ENCODE measurements at places on chromosomes 6 and 20.

- DNase-seq: no peak
These were observed 73.1 kb downstream of the ANKRD60 start for GRCh38 chr20:58155148-58155925.

GRCh38 chr6:100593522-100593921, 128.8 kb upstream of the SIM1 start:
- no peak for DNase-seq

GRCh38 chr20:31698803-31699718, 23.6 kb downstream of the BCL2L1 start:
- DNase-seq: no peak

- no peak for DNase-seq
These were observed 26.8 kb downstream of the ZNF831 start for GRCh38 chr20:59190466-59190865.

DNA sequence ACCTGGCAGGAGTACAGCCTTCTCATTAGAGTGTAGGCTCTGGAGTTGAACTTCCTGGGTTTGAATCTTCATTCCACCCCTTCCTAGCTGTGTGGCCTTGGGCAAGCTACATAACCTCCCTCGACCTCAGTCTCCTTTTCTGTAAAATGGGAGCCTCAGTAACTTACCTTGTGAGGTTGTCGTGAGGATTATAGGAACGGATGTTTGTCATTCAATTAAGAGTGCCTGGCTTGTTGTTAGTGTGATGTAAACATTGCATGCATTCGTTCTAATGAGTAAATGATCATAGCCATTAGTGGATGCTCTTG, 45.2 kb downstream of the TOX2 start:
- DNase-seq: no peak

DNA sequence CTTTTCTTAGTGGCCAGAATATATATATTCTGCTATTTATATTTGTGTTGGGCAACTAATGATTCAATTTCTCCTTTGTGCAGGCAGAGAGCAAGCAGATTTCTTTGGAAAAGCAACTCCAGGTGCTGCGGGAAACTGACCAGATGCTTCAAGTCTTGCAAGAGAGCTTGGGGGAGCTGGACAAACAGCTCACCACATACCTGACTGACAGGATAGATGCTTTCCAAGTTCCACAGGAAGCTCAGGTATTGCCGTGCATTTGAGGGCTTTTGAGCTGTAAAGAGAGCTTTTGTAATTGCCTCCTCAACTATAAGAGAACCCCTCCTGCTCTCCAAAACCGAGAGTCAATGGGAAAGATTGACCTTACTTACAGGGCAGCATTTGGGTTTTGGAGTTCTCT, 203.5 kb downstream of the UTRN start:
- DNase-seq: no peak

GRCh38 chr6:142167486-142167885, 20.4 kb downstream of the VTA1 start:
- no peak for DNase-seq

DNA sequence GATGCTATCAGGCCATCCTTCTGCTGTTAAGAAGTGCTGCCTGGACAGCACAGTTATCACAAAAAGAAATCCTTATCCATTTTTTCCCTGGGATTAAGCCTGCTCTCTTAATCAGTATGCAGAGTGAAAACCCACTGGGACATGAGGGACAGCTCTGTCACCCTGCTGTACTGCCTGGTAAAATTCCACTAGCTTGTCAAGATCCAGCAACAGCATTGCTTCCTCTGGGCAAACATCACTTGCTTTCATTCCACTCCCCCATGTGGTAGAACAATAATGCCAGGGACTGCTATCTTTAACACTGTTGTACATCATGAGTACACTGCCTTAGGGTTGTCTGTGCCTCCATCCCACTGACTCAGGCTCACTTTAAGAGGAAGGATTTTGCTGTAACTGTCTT, 331.3 kb downstream of the KIF16B start:
- no peak for DNase-seq

DNA sequence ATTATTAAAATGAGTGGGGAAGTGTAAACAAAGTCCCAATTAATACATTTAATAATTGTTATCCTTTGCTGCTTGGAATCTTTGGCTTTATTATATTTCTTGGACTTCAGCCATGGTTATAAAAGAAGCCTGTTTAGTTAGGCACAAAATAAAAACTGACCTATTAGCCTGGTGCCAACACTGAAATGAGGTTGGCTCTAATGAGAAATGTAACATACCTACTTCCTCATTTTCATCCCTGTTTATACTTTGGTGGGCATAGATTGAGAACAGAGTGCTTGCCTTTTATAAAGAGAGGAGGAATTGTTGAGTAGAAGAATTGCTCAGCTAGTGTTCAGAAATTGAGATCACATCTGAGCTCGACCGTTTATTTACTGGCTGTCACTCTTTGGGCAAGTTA, 471.3 kb downstream of the UTRN start:
- DNase-seq: no peak

- no peak for DNase-seq
These were observed 569.1 kb upstream of the ID4 start for GRCh38 chr6:19268117-19268516.

- no peak for DNase-seq
These were observed 27.5 kb downstream of the TFAP2C start for GRCh38 chr20:56656632-56657031.

DNA sequence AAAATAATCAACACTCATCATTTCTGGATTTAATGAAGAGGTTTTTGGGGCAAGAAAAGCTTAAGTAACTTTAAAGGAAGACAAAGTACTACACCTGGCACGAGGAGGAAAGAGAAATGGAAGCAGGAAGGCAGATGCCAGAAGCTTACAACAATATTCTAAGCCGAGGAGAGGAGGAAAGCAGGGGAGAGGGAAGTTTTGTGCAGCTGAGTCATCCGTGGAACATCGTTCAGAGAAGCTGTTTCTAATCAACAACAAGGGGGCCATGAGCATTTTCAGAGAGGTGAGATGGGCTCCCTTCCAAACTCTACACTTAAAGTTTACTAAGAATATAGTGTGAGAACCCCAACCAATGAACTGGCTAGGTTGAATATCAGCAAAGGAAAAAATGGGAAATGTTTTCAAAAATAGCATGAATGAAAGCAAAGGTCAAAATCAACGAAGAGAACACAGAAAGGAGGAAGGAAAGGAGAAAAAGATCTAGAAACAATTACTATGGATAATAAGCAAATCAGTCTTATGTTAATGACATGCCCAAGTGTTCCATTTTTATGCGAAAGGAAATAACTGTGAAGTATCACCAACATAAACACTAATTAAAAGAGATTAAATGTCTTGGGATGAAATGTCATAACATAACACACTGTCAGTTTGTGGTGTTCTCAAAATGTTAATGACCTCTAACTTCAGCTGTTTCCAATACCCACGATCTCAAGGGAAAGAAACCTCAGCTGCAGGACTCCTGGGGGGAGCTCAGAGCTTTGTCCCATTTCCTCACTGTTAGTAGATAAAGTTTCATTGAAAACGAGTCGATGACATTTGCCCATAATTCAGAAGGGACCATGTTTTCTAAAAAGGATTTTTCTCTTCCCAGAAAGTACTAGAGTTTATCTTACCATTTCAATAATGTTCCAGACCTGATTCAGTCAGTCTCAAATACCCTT, 203.4 kb upstream of the STXBP5 start:
- no peak for DNase-seq

DNA sequence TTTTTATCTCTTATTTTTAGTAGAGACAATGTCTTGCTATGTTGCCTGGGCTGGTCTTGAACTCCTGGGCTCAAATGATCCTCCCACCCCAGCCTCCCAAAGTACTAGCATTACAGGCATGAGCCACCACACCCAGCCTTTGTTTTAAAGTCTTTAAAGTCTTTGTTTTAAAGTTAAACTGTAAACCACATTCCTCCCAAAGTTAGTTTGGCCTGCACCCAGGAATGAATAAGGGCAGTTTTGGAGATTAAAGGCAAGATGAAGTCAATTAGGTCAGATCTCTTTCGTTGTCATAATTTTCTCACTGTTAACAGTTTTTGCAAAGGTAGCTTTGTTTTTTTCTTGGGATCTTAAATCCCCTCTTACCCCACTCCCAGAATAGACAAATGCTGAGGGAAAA, 63.8 kb downstream of the UBR2 start:
- DNase-seq: no peak

GRCh38 chr6:149513915-149514314, 29.1 kb upstream of the ZC3H12D start:
- DNase-seq: no peak

DNA sequence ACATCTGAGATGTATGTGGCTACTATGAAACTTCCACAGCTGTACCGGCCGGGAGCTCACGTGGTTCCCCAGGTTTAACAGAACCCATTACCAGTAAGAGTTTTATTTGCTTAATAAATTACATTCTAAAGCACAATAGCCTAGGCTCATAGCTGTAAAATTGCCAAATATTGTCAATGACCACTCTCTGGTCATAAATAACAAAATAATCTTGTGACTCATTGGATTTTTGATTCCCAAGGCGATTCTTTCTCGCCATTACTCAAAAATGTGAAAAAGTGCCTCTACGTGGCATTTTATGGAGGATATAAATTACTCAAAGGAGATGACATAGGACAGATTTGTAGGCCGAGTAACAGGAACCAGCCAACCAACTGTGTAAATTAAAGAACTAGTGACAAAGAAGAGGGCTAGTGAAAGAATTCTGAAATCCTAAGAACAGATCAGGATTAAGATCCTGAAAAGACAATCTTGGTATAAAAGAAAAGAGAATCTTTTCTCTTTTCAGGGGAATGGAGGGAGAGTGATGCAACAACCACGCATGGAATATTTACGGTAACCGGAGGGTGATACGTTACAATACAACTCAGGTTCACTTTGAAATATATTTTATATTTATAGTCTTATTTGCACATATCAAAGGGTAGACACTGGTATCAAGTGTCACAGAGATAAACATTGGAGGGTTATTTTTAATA, 199.7 kb downstream of the FOXC1 start:
- DNase-seq: no peak

GRCh38 chr6:66662196-66662595, 955.2 kb upstream of the EYS start:
- DNase-seq: no peak
